ENCODE measurements at places on chromosomes 6 and 20.

- no peak for DNase-seq
These were observed 189.0 kb downstream of the SLC16A10 start for GRCh38 chr6:111276335-111276734.

- no peak for DNase-seq
These were observed 15.3 kb downstream of the PHIP start for GRCh38 chr6:79062708-79063107.

GRCh38 chr20:57369596-57369995 lies 18.5 kb downstream of the RAE1 start:
- DNase-seq: no peak

- DNase-seq: no peak
These were observed 135.9 kb downstream of the C6orf118 start for GRCh38 chr6:165173484-165173883.

DNA sequence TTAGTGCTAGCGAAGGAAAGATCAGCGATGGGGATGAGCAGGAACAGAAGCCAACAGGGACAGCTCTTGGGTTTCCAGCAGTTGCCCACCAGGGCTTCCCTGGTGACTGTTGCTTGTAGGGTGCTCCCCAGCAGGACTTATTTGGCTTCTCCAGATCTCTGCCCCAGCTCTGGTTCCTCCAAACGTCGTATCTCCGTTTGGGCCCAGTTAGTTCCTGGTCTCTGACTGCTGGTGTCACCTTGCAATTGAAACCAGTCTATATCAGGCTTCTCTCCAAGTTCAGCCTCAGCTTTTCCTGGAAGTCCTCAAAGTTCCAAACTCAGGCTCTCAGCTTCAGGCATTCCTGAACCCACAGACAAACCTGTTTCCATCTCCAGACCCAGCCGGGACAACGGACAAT lies 70.8 kb upstream of the NXT1 start:
- no peak for DNase-seq

DNA sequence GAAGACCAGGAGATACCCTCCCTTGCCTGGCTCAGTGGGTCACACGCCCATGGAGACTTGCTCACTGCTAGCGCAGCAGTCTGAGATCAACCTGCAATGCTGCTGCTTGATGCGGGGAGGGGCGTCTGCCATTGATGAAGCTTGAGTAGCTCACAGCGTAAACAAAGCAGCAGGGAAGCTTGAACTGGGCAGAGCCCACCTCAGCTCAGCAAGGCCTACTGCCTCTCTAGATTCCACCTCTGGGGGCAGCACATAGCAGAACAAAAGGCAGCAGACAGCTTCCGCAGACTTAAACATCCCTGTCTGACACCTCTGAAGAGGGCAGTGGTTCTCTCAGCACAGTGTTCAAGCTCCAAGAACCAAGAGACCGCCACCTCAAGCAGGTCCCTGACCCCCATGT lies 271.3 kb downstream of the ESR1 start:
- DNase-seq: no peak

- DNase-seq: peak; percentile 37
These were observed 82.9 kb upstream of the FOXP4 start for GRCh38 chr6:41463062-41463930.

GRCh38 chr20:43567477-43567876 lies 8.7 kb downstream of the SGK2 start:
- no peak for DNase-seq

GRCh38 chr20:18984238-18985200 lies 170.9 kb downstream of the SCP2D1 start:
- DNase-seq: no peak
